IPS DF 6.9 (cell line): ENCODE measurements at places on chromosomes 7 and 10.

GRCh38 chr7:97373736-97374135 is 256.2 kb downstream of the SDHAF3 start:
- DNase-seq, result no peak

DNA sequence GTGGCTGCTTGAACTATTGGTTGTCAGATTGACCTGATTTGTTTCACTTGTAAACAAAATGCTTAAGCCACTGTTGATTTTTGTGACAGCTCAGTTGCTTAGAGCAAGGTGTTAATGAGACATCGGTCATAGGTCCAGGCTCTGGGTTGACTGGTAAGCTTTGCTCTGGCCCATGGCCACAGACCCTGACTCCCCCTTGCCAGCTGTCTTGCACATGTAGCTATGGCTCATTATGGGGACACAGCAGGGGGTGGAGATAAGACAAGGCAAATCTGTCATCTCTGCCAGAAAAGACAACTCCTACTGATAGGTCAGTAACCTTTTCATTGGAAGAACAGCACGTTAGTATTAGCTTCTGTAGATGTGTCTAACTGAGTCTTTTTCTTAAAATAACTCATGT is 95.3 kb downstream of the KAT6B start:
- no peak for DNase-seq

DNA sequence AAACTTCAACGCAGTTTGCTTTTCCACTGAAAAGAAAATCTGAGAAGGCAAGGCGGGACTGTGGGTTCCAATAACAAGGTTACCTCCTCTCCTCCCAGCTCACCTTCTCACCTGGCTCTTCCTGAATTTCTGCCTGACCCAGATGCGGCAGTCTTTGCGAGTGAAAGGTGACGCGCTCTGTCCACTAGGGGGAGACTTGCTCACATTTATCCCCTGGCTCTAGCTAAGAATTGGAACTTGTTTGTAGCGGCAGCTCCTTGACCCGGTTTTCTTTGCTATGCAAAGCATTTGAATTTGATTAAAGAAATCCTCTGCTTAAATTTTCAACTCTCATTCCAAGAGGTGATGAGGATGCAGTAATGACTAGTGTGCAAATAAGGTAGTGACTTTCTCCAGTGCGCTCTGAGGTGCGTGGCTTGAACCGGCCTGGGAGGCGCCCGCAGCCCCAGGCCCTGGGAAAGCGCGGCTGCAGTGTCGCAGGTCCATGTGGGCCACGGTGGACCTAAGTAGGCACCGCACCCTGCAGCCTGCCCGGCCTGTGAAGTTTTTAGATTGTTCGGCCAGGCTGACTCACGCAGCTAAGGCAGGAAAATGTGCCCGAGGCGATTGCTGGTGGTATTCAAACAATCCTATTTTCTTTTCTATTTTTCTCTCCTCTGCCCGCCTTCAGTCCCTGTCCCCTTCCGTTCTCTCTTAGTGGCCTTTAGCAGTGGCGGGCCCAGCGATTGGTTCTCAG is 336.9 kb upstream of the NPSR1 start:
- peak; percentile 61 for DNase-seq

- no peak for DNase-seq
Observed at GRCh38 chr7:37015353-37016034, 291.2 kb upstream of the AOAH start.

DNA sequence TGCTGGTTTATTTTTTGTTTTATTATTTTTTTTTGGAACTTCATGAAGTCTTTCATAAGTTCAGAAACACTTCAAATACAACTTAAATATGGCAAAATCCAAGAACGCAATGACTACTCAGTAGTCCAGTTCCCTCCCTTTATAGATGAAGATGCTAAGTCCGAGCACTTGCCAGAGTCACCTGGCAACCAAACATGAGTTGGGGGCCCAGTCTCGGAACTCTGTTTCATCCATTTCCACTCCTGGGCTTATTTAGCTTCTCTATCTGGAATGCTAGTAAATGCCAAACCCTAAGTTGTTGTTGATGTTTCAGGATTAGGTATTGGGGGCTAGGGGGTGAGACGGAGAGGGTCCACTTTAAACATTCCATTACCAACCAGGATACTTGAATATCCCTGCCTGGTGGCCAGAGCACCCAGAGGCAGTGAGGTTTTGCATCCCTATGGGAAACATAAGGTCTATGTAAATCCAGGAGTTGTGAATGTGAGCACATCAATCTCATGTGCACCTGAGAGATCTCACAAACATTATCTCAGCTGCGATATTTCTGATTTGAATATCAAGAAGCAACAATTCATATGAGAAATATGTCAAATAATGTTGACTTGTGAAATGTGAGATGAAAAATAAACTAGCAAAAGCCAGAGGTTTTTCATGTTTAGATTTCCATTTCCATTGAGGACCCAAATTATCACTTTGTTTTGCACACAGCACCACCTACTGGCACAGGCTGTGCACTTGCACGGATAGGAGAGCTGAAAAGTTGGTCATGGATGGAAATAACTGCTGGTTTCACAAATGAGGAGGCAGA is 129.3 kb downstream of the PKD1L1 start:
- peak; percentile 20 for DNase-seq

GRCh38 chr10:124239134-124239533 is 145.7 kb upstream of the CHST15 start:
- no peak for DNase-seq

DNA sequence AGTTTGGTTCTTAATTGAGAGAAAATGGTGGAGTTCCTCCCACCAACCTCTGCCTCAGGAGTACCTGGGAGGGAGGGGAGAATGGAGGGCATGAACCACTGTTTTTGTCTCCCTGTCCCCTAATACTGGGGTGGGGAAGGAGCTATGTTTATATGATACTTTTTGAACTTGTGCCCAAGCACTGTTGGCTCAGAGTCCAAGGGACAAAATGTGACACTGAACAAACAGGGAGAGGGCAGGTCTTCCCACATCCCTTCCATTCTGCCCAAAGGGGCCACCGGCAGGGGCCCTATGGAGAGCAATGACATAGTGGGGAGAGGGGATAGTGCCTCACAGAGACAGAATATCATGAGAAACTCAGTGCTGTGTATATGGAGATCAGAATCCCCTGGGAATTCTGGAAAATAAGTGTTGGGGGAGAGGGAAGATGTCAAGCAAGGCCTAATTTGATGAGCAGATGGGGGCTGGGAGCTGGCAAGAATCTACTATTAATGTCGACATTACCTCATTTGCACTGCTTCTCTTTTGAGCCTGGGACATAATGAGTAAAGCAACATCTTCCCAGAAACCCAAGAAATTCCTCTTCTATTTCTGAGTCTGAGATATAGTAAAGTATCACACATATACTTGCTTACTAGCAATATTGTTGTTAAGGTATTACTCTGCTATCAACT is 180.6 kb downstream of the CYP26A1 start:
- no peak for DNase-seq

DNA sequence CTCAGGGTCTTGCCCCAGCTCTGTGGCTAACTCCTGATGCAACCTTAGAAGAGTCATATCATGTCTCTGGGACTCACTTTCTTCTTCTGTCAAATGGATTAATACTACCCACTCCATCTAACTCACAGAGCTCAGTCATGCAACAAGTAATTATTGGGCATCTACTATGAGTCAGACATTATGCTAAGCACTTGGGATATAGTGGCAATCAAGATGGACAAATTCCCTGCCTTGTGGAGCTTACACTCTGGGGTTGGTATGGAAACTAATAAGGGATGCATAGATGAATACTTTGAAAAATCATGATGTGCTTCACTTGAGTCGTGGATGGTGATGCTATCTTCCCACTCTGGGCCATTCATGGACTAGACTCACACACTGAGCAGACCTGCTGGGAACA is 88.9 kb downstream of the KCNMA1 start:
- no peak for DNase-seq

GRCh38 chr7:106345421-106346166 is 60.8 kb upstream of the NAMPT start:
- no peak for DNase-seq
